ENCODE measurements at places on chromosomes 7 and 10.

DNA sequence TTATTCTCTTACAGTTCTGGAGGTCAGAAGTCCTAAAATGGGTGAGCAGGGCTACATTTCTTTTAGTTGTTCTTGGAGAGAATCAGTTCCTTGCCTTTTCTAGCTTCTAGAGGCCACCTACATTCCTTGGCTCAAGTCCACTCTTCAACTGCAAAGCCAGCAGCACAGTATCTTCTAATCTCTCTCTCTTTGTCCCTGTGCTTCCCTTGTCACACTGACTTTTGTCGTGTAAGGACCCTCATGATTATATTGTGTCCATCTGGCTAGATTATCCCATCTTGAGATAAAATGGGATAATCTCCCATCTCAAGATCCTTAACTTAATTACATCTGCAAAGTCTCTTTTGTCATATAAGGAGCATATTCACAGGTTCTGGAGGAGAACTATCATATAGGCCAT is 359.0 kb downstream of the ADRA2A start:
- no peaks in the 10 kb centered on the region for H3K4me1 ChIP-seq
- no peak for DNase-seq
- peaks cover 3% of the 10 kb centered on the region for H3K27me3 ChIP-seq

DNA sequence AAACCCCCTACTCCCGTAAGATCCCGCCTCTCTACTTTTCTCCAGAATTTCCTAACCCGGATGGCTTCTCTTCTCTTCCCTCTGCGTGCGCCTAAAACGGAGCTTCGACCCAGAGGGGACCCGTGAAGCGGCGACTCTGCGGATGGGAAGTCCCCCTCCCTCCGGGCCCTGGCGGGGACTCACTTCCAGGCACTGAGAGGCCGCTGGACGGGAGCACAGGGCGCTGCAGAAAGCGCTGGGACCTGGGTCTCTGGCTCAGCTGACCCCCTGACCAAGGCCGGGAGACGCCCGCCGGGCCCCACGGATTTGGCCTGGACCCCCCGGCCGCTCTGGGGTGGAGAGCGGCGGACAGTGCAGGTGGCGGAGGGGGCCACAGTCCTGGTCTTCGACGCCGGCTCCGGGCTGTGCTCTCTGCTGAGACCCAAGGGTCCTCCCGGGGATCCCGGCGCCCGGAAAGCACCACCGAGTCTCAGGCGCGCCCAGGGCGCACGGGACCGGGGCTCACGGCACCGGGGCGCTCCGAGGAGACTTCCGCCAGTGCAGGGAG is 688 bp upstream of the FOXL3 start:
- peaks cover 85% of the 10 kb centered on the region for H3K27me3 ChIP-seq
- H3K36me3 ChIP-seq: no peaks in the 10 kb centered on the region
- H3K4me1 ChIP-seq: no peaks in the 10 kb centered on the region
- no peak overlapping the region for H3K4me3 ChIP-seq
- H3K27ac ChIP-seq: no peak overlapping the region

GRCh38 chr7:10116511-10116910 is 857.2 kb upstream of the PHF14 start:
- no peaks in the 10 kb centered on the region for H3K27me3 ChIP-seq
- DNase-seq: no peak
- no peaks in the 10 kb centered on the region for H3K4me1 ChIP-seq
- H3K36me3 ChIP-seq: no peaks in the 10 kb centered on the region

- H3K27ac ChIP-seq: no peak overlapping the region
- no peaks in the 10 kb centered on the region for H3K4me1 ChIP-seq
- no peak for DNase-seq
- no peaks in the 10 kb centered on the region for H3K27me3 ChIP-seq
- no peak overlapping the region for H3K4me3 ChIP-seq
- H3K36me3 ChIP-seq: no peaks in the 10 kb centered on the region
Measured at GRCh38 chr7:127035203-127035849, 217.4 kb downstream of the GRM8 start.

DNA sequence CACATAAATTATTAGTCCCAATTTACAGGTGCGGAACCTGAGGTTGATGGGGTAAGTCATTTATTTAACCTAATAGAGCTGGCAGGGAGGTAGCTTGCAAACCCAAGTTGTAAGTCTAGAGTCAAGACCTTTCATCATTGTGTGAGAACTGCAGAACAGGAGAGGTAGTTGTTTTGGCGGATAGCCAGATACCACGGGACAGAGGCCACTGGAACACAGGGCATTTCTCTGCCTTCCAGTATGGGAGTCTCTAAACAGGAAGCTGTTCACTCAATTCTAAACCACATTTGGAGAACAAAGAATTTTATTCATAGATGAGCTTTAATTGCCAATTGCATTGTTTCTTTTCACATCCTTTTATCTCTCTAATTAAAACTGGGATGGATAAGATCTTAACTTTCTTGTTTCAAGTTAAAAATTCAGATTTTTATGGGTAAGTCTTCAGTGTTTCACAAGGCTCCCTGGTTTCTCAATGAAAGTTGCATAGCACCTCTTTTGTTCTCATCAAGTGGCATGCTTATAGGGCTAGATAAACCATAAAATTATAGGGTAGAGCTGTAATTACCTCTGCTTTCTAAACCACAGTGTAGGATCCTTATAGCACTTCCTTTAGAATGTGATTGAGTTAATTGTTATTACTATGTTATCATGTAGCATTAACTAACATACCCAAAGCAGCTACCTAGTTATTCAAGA is 489.0 kb downstream of the GATA3 start:
- H3K27ac ChIP-seq: no peak overlapping the region
- DNase-seq: peak; percentile 13
- H3K27me3 ChIP-seq: peaks cover 3% of the 10 kb centered on the region
- no peaks in the 10 kb centered on the region for H3K36me3 ChIP-seq
- no peak overlapping the region for H3K4me3 ChIP-seq
- peaks cover 4% of the 10 kb centered on the region for H3K4me1 ChIP-seq

GRCh38 chr7:41116817-41117216 is 586.1 kb downstream of the INHBA start:
- H3K4me3 ChIP-seq: no peak overlapping the region
- H3K36me3 ChIP-seq: no peaks in the 10 kb centered on the region
- no peak for DNase-seq
- no peaks in the 10 kb centered on the region for H3K4me1 ChIP-seq

DNA sequence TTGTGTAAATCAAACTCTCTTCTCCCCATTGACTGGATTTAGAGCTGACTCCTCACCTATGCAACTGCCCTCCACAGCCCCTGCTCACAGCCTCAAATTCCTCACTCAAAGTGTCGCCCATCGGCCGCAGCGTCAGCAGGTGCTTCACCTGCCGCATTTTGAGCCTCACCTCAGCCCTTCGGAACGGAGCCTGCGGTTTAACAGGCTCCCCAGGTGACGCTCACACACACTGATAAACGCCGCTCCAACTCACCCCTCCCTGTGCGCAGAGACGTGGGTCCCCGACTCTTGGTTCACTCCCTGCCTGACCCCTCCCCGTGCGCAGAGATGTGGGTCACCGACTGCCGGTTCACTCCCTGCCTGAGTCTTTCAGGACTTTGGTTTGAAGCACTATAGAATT is 57.1 kb downstream of the CARD11 start:
- DNase-seq: no peak
- H3K4me1 ChIP-seq: peaks cover 24% of the 10 kb centered on the region
- H3K36me3 ChIP-seq: no peaks in the 10 kb centered on the region
- H3K27ac ChIP-seq: no peak overlapping the region
- no peak overlapping the region for H3K4me3 ChIP-seq

GRCh38 chr10:129864601-129865126 is 99.4 kb downstream of the EBF3 start:
- H3K4me1 ChIP-seq: peaks cover 2% of the 10 kb centered on the region
- no peak overlapping the region for H3K27ac ChIP-seq
- no peaks in the 10 kb centered on the region for H3K36me3 ChIP-seq

- peaks cover 39% of the 10 kb centered on the region for H3K27me3 ChIP-seq
- peaks cover 19% of the 10 kb centered on the region for H3K4me1 ChIP-seq
- peak; percentile 59 for DNase-seq
- H3K4me3 ChIP-seq: peak within 1 kb of the TSS; percentile 23
Measured at GRCh38 chr10:34815185-34816084, at the start of gene PARD3. TSS of gene PARD3 (minus strand) at chr10:34815296. CDS start at chr10:34814995, 301 bp downstream.

GRCh38 chr10:76401006-76401405 is 969.6 kb downstream of the LRMDA start:
- H3K27ac ChIP-seq: no peak overlapping the region
- no peak for DNase-seq
- no peaks in the 10 kb centered on the region for H3K36me3 ChIP-seq
- H3K4me3 ChIP-seq: no peak overlapping the region
- H3K27me3 ChIP-seq: no peaks in the 10 kb centered on the region

- H3K4me1 ChIP-seq: no peaks in the 10 kb centered on the region
- no peaks in the 10 kb centered on the region for H3K27me3 ChIP-seq
- H3K36me3 ChIP-seq: no peaks in the 10 kb centered on the region
- H3K27ac ChIP-seq: no peak overlapping the region
Measured at GRCh38 chr7:89681448-89681847, 472.8 kb upstream of the STEAP1 start.

GRCh38 chr10:12566161-12567115 is 217.1 kb downstream of the CAMK1D start:
- H3K27ac ChIP-seq: no peak overlapping the region
- DNase-seq: no peak
- H3K4me1 ChIP-seq: peaks cover 2% of the 10 kb centered on the region
- no peak overlapping the region for H3K4me3 ChIP-seq
- H3K36me3 ChIP-seq: no peaks in the 10 kb centered on the region

GRCh38 chr7:111242141-111242755 is 151.3 kb downstream of the LRRN3 start:
- H3K4me3 ChIP-seq: no peak overlapping the region
- no peaks in the 10 kb centered on the region for H3K27me3 ChIP-seq
- no peaks in the 10 kb centered on the region for H3K4me1 ChIP-seq
- no peak overlapping the region for H3K27ac ChIP-seq

- no peaks in the 10 kb centered on the region for H3K36me3 ChIP-seq
- no peak overlapping the region for H3K4me3 ChIP-seq
- H3K27ac ChIP-seq: no peak overlapping the region
- H3K4me1 ChIP-seq: no peaks in the 10 kb centered on the region
- DNase-seq: no peak
- no peaks in the 10 kb centered on the region for H3K27me3 ChIP-seq
Measured at GRCh38 chr7:157634401-157635147, 297.8 kb downstream of the DNAJB6 start.

DNA sequence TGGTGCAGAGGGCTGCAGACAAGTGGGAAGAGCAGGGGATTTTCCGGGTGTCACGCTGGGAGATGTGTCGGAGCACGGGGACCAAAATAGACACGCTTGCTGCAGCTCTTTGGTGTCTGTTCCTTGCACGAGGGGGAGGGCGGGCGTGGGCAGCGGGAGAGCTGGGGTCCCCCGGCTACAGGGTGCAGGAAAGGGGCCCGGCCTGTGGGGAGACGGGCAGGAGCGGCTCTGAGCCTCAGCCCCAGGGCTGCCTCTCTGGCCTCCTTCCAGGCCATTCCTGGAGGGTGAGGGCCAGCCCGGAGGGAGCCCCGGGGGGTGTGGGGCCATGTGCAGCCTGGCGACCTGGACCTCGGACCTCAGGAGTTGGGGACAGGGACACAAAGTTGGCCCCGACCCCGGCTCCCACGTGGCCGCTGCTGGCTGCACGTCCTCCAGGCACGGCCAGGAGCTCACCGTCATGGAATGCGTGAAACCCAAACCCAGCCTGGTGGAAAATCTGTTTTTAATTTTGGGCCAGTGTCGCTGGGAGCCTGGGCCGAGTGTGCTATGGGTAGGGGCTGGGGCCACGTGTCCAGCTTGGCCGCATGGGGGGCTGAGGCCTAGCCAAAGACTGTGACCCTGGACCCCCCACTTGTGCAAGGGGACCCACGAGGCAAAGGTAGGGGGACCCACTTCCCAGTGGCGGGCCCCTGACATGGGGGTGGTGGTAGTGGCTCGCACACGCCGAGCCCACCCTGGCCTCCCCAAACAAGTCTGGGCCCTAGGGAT is 6.6 kb downstream of the TTYH3 start:
- no peaks in the 10 kb centered on the region for H3K36me3 ChIP-seq
- no peak overlapping the region for H3K27ac ChIP-seq
- peaks cover 44% of the 10 kb centered on the region for H3K4me1 ChIP-seq
- no peak for DNase-seq
- no peaks in the 10 kb centered on the region for H3K27me3 ChIP-seq

- no peaks in the 10 kb centered on the region for H3K4me1 ChIP-seq
- no peak overlapping the region for H3K27ac ChIP-seq
Measured at GRCh38 chr10:13310518-13311176, 10.8 kb upstream of the PHYH start.

GRCh38 chr10:126352453-126352852 is 35.8 kb downstream of the ADAM12 start:
- H3K27ac ChIP-seq: no peak overlapping the region
- H3K4me3 ChIP-seq: no peak overlapping the region
- DNase-seq: no peak
- no peaks in the 10 kb centered on the region for H3K4me1 ChIP-seq
- H3K27me3 ChIP-seq: no peaks in the 10 kb centered on the region
- H3K36me3 ChIP-seq: no peaks in the 10 kb centered on the region

- H3K36me3 ChIP-seq: no peaks in the 10 kb centered on the region
- H3K27ac ChIP-seq: peak overlapping the region; percentile 66
- H3K4me1 ChIP-seq: peaks cover 26% of the 10 kb centered on the region
- H3K4me3 ChIP-seq: peak overlapping the region; percentile 75
- H3K27me3 ChIP-seq: no peaks in the 10 kb centered on the region
Measured at GRCh38 chr10:29735628-29736365, 101.0 kb upstream of the SVIL start.

GRCh38 chr10:21626457-21627161 is 92.6 kb downstream of the MLLT10 start:
- H3K27me3 ChIP-seq: no peaks in the 10 kb centered on the region
- H3K4me3 ChIP-seq: no peak overlapping the region
- H3K36me3 ChIP-seq: peaks cover 16% of the 10 kb centered on the region
- H3K27ac ChIP-seq: no peak overlapping the region
- DNase-seq: no peak

GRCh38 chr7:5396999-5397663 is 26.5 kb downstream of the TNRC18 start:
- H3K27ac ChIP-seq: peak overlapping the region; percentile 97
- peak; percentile 99 for DNase-seq
- peaks cover 47% of the 10 kb centered on the region for H3K4me1 ChIP-seq

DNA sequence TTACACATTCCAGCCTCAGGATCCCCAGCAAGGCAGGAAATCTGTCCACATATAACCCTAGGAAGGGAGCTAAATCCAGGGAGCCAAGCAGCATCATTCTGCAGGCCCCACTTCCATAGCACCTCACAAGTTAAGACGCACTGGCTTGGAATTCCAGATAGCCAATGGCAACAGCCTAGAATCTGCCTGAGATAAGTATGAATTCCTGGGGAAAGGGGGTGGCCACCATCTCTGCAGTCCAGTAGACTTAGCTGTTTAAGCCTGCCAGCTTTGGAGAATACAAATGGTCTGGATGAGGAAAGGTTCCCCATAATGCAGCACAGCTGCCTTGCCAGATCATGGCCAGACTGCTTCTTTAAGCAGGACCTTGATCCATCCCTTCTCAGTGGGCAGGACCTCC is 179.4 kb upstream of the PRSS1 start:
- H3K4me3 ChIP-seq: no peak overlapping the region
- no peak for DNase-seq
- no peaks in the 10 kb centered on the region for H3K36me3 ChIP-seq
- peaks cover 48% of the 10 kb centered on the region for H3K4me1 ChIP-seq

GRCh38 chr10:99785646-99786045 is 3.2 kb downstream of the ABCC2 start:
- no peak overlapping the region for H3K27ac ChIP-seq
- H3K27me3 ChIP-seq: no peaks in the 10 kb centered on the region
- H3K4me1 ChIP-seq: no peaks in the 10 kb centered on the region
- H3K4me3 ChIP-seq: no peak overlapping the region
- no peak for DNase-seq
- no peaks in the 10 kb centered on the region for H3K36me3 ChIP-seq
